ENCODE measurements at places on chromosomes 7 and 10. TPM values are rescaled to one million over a fixed set of nuclear protein-coding genes. Genes with fewer than 3 reads are reported as not detected.

The CNNM1 gene
- 1.7 TPM for total RNA-seq

The PARD3 gene
- total RNA-seq = 81.5 TPM

The SEMA3D gene
- total RNA-seq = 13.4 TPM

The CADPS2 gene
- total RNA-seq = 21.6 TPM

The GPR26 gene
- not detected for total RNA-seq

The GPR146 gene
- total RNA-seq = 2.7 TPM

The SPAM1 gene
- not detected for total RNA-seq

The IGF2BP3 gene
- 3.5 TPM for total RNA-seq

The ARHGAP19 gene
- 20.8 TPM for total RNA-seq

The CPN1 gene
- not detected for total RNA-seq

The TAS2R5 gene
- total RNA-seq = 1.00 TPM

The PTPRE gene
- 0.22 TPM for total RNA-seq

The DOCK1 gene
- 85.2 TPM for total RNA-seq

The RELN gene
- total RNA-seq = 14.9 TPM

The OR2A42 gene
- total RNA-seq = not detected

The GPER1 gene
- total RNA-seq = 3.0 TPM
